Umbilical cord (tissue), 2 donors: ENCODE measurements at places on chromosomes 4 and X.

- no peak for DNase-seq
Measured at GRCh38 chr4:138310498-138310897, 68.3 kb upstream of the SLC7A11 start.

GRCh38 chr4:186189656-186190055 is 1.7 kb upstream of the CYP4V2 start:
- DNase-seq = no peak

DNA sequence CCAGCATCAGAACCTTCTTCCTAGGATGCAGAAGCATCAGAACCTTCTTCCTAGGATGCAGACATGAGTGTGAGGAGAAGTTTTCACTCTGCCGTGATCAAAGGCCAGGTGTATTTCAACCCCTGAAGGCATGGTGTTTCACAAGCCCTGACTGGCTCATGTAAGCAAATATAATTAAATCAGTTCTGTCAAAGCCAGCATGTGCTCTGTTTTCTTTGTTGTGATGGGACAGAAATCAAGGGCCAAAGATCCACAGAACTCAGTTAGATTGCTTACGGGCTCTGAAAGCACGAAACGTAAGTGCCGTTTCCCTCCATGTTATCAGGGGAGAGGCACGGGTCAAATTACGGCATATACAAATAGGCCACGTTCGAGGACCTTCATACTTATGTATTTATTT is 32.0 kb upstream of the CLDN24 start:
- no peak for DNase-seq

GRCh38 chrX:37921758-37922157 is 74.4 kb upstream of the DYNLT3 start:
- no peak for DNase-seq

DNA sequence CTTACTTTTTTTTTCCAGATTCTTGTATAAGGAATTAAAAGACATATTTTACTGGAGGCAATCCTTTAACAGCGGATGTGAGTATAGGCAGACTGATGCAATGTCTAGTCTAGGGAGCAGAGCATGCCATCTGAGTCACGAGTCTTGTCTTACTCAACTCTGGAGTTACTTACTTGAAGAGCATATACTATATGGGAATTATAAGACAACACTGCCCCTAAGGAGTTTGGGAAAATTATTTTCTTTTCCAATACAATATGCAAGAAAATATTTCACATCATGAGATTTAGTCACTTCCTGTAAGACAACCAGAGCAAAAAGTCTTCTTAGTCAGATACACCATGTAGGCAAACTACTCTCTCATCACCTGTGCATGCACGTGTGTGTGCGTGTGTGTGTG is 537.3 kb upstream of the FTHL17 start:
- peak; percentile 61 for DNase-seq

- no peak for DNase-seq
Measured at GRCh38 chr4:15894921-15895916, 43.3 kb downstream of the FGFBP1 start.

DNA sequence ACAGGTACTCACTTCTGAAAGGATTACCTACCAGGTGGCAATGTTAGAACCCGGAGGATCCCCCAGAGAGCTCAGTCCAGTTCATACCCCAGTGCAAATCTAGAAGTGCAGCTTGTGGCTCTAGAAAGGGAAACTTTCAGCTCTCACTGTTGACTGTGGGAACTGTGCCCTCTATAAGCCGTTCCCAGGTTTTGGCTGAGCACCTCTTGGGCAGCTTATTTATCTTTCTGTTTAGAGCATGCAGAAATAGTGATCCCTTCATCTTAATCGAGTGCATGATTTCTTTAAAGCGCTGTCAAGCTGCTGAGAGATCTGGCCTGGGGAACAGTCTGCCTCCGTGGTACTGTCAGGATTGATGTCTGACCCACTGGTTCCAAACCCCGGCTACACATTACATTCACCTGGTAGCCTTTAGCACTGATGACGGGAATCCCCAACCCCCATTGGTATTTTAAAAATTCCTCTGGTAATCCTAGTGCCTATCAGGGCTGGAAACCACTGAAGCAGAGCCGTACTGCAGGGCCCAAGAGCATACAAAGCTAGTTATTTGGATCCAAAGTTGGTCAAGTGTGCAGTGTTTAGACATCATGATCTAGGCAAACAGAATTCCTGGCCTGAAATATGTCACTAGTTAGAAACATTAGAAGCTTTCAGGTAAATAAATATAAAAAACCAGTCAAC is 103.2 kb downstream of the KLHL8 start:
- peak; percentile 13 for DNase-seq

- no peak for DNase-seq
Measured at GRCh38 chr4:144371485-144371884, 231.0 kb upstream of the GYPA start.

- DNase-seq = no peak
Measured at GRCh38 chr4:109183931-109184490, 118.4 kb downstream of the COL25A1 start.

DNA sequence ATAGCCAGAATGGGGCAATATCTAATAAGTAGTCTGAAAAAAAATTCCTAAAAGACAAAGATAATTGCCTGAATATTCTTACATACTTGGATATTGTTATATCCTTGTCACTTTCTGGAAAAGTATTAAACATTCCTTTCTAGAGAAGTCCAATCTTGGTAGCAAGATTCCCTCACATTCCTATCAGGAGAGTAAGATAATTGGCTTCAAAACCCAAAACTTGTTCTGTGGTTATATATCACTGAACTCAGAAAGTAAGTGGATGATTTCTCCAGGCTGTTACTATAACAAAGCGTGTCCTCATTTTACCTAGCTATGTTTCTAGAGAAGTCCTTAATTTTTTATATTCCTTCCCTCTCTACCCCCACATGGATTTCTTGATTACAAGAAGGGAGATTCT is 46.0 kb upstream of the TEX13A start:
- DNase-seq = no peak

- DNase-seq = no peak
Measured at GRCh38 chr4:32551943-32552342, 1831.8 kb downstream of the PCDH7 start.

DNA sequence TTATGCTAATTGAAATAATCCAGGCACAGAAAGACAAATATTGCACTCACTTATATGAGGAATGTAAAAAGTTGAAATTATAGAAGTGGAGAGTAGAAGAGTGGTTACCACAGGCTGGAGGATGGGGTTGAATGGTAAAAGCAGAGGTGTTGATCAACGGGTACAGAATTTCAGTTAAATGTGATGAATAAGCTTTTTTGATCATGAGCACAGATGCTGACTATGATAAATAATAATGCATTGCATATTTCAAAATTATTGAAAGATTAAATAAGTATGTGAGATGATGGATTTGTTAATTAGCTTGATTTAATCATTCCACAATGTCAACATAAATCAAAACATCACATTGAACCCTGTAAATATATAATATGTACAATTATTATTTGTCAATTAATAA is 213.1 kb downstream of the DCAF12L2 start:
- no peak for DNase-seq

GRCh38 chr4:6560416-6561172 is 14.4 kb upstream of the MAN2B2 start:
- peak; percentile 38 for DNase-seq

GRCh38 chr4:89556601-89557305 is 249.2 kb upstream of the GPRIN3 start:
- DNase-seq = no peak

DNA sequence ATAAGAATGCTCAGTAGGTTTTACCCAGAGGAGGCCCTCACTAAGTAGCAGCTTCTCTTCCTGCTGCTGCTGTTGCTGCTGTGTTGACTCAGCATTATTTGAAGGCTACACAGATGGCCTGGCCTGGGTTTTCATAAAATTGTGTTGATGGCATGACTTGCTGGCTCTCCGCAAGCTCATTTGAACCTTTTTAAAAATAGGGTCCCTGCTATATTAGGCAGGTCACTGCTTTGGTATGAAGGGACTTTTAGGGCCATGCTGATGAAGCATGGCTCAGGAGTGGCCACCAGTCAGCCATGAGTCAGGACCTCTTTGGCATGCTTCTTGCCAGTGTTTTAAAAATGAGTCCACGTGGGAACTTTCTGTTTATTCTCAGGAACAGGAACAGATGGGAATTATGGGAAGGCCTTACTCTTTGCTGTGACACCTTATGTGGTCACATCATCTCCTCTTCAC is 128.7 kb downstream of the MID1IP1 start:
- peak; percentile 50 for DNase-seq

- DNase-seq = no peak
Measured at GRCh38 chr4:39947963-39948362, 29.7 kb downstream of the PDS5A start.

DNA sequence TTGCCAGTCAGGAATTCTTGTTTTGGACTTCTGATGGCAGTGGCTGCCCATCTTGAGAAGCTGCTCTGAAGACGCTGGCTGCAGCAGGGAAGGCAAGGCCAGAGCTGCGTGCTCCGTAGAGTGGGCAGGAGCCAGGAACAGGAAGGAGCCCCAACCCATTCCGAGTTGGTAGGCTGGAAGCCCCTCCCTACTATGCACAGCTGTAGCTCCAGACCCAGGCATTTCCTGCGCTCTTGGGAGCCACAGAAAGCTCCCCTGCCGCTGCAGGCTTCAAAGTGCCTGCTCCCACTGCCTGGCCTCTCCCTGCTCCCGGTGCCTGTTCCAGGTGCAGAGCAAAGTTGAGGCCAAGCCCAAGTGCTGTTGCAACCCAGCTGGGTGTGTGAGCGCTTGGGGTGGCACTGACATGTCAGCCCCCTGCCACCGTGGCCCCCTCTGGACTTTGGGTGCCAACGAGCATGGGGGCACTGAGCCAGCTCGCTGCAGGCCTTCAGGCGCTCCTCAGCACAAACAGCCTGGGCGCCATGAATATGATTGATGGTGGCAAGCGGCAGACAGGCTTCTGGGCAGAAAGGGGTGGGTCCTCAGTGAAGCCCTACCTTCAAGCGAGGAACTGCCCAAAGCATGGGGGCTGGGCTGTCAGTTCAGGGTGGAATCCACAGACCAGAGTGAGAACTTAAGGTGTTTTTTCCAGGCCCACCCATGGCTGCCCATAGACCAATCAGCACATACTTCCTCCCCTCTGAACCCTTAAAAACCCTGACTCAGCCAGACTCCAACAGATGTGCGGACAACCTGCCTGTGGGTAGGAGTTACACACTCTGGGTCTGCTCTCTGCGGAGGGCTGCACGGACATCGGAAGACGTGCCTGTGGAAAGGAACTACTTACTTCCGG is 677.2 kb upstream of the INTU start:
- DNase-seq = no peak

GRCh38 chrX:134634691-134635090 is 23.6 kb downstream of the PLAC1 start:
- no peak for DNase-seq

GRCh38 chr4:48699475-48699874 is 80.6 kb downstream of the FRYL start:
- DNase-seq = no peak

GRCh38 chrX:141904262-141904661 is 568 bp downstream of the MAGEC1 start:
- DNase-seq = no peak

DNA sequence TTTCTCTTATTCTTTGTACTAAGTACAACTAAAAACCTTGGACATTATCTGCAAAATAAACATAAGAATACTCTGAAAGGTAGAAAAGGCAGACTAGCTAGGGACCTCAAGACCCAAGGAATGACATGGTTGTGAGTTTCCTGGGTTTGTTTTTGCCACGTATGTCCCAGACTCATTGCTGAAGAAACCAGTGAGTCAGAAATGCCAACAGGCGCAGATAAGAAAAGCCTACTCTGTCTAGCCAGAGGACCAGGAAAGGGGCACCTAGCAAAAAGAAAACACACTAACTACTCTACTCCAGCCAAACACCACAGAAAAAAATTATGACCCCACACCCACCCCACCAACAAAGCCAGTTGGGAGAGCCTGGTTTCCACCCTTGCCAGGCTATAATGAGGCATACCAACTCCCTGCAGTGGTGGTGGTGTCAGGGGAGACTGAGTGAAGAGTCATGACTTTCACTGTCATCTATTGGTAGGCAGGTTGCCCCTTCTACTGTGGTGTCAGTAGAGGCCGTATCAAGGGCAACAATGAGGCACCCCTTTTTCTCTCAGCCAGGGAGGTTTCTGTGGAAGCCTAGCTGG is 10.9 kb downstream of the MTMR1 start:
- no peak for DNase-seq

DNA sequence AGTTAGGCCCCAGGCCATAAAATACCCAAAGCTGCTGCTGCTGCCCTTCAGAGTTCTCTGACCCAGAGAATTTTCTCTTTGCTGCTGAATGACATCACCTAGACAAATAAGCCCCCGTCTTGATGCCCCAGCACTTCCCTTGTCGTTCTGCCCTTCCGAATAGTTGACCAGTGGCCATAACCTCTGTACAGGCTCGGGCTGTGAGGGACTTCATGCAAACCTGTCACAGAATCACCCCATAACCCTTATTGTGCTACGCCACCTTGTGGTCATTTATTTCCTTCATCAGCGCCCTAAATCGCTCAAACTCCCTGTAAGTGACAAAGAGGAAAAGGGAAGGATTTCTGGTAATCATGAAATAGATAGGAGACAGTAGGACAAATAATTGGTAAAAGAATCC is 18.8 kb downstream of the SPACA5 start:
- DNase-seq = peak; percentile 68

DNA sequence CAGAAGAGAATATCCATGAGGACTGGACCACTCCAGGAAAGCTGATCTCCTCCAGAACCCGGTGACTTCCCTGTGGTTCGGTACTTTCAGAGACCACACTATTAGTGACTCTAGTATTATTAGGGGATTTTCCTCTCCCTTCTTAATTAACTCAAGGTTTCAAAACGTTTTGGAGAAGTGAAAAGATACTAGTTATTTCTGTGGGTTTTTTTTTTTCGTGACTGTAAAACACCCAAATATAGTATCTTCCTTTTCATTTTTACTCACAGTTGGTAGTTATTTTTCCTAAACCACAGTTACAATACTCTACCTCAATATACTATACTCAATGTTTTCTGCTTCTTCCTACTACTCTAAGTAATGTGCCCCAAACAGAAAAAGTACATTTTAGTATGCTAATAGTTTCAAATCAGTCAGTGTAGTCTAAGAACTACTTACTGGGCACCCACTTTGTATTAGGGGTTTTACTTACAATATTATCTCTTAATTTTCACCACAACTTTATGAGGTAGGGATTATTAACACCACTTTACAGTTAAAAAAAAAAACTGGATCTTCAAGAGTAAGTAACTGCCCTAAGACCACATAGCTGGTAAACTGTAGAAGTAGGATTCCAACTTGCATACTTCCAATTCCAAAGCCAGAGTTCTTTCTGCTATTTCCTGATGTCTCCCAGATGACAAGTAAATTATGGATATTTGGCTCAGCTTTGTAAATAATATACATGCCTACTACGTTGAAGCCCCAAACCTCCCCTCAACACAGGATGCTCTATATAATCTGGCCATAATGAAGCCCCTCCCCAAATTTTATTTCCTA is 45.0 kb downstream of the SLC9A7 start:
- DNase-seq = no peak
